GM12878 (cell line): ENCODE measurements at places on chromosomes 3 and 15.

- DNase-seq: no peak
These were observed 28.6 kb upstream of the NDUFB4 start for GRCh38 chr3:120567370-120568201.

DNA sequence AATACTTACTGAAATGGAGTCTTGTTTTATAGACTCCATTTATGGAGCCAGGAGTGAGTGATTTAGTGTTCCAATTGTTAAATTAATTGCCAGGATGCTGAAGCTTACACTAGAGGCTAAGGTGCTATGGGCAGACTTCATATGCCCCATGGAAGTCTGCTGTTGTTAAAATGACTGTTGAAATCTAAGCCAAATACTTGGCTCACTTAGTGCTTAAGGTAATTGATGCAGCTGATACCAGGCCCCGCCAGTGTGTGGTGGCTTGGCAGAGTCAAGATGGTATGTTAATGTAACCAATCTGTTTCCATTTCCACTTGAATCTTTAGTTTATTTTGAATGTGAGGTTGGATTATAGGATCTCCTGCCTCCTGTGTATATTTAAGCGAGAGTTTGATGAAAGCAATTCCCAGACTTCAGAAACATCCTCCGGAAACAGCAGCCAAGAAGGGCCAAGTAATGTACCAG lies 187.1 kb downstream of the ITPR1 start:
- no peak for DNase-seq

GRCh38 chr15:27250223-27250622 lies 279.2 kb downstream of the GABRG3 start:
- no peak for DNase-seq

DNA sequence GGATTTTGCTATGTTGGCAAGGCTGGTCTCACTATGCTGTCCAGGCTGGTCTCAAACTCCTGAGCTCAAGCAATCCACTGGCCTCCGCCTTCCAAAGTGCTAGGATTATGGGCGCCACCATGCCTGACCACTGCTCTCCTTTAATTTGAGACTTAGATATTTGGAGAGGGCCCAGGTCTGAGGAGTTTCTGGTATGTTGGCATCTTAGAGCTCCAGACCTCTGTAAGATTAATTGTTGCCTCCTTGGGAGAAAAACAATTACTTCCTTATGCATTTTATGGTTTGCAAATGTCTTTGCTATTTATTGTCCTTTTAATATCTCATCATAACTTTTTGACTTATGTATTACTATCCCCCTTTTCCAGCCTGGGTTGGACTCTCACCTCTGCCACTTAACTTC lies 2.9 kb downstream of the ZNF774 start:
- no peak for DNase-seq

DNA sequence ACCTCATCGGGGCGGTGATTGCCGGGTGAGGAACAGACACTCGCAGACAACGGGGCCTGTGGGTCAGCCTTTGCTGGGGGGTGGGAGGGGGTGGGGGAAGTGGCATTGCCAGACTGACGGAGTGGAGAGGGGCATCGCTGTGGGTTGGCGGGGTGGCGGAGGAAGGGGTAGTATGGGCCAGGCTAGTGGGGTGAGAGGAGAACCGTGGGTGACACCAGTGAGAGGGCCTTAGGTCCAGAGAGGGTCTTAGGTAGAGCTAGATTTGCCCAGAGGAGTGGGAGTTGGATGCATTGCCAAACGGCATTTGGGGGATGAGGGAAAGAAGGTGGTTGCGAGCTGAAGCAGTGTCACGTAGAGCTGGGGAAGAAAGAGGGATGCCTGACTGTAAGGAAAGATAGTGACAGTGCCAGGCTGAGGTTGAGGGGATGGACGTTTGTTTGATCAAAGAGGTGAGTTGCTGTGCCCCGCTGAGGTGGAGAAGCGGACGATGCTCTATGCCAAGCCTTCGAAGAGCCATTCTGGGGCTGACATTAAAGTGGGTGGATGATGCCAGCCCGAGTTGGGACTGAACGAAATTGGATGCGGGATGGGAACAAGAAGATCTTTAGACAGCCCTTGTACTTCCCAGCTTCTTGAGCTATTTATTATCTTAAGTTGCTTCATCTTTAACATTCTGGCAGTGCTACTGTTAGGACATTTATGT lies 572 bp downstream of the DNAJB11 start:
- DNase-seq: no peak

DNA sequence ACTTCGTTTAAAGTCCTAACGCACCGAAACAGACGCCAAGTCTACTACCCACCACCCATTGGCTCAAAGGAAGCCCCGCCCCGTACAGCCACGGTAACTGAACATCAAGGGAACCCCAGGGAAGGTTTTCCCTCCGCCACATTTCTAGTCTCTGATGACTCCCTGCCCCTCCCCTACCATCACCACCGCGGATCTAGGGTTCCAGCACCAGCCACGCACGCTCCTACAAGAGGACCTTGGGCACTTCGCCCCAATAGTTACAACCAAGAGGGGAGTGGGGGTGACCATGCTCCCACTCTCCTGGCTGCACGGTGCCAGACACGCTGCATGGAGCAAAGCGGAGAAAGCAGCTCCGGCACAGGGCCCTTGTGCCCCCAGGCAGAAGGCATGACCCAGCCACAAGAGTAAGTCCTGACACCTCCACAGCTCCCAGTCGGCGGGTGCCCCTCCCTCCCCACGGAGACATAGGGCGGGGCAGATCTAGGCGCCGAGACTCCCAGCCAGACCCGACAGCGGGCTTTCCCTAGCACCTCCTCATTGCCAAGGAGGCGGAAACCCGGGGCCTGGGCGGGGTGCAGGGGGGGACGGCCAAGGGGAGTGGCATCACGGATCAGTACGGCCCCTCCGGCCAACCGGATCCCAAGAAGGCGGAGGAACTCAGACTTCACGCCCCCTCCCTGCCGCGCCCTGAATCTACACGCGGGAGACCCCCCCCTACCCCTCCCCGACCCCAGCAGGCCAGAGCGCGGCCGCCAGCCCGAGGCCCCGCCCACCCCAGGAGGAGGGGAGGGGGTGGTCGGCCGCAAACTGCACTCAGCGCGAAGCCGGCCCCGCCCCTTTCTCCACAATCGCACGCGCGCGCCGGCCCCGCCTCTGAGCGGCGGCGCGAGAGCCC lies 936 bp downstream of the SIN3A start:
- DNase-seq: peak; percentile 87

DNA sequence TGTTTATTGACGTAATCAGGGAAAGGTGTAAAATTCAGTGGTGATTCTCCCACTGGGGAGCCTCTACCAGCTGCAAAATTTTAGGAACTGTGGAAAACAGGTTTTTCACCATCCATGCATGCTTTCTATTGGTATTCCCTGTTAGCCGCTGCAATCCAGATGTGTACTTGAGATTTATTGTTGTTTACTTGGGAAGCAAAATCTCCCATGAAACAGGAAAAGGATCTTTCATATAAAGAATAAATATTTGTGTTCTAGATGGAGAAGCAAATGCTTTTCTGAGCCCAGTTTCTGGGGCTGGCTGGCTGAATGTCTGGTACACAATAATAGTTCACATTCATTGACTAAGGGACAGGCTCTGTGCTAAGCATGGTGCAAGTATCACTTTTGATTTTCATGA lies 144.6 kb upstream of the RASGRP1 start:
- DNase-seq: no peak

DNA sequence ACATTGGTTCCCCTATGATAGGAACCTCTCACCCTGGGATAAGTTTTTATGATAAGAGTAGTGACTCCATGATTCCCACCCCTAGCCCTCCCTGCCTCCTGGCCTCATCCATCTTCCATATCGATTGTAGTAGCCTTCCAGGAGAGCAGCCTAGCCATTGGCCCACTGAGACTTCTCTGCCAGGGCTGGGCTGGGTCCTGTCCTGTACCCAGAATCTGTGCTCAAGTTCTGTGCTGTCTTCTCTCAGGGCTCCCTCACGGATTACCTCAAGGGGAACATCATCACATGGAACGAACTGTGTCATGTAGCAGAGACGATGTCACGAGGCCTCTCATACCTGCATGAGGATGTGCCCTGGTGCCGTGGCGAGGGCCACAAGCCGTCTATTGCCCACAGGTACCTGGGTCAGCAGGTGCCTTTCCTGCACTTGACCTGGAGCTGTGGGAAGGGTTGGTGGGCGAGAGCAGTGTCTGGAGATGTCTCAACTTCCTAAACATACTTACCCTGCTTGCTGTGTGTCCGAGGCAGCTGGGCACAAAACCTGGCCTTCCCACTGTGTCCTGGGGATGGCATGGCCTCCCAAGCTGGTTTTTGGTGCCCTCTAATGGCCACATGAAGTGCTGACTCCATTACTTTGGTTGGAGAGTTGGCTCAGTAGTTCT lies 16.6 kb upstream of the EXOG start:
- no peak for DNase-seq

DNA sequence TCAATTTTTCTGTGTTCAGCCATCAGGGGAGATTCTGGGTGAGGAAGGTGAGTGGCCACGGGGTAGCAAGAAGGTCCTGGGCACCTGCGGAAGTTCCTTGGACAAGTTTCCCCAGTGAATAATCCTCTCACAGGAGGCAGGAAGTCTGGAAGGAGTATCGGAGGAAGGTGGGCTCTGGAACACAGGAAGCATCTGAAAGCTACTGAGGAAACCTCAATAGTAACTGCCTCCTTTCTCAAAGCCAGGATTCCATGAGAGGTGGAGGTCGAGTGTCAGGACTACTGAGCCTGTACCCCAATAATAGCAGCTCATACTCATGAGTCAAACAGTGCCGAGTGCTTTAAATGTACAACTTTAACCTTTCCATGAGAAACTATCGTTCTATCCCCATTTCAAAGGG lies 110.9 kb downstream of the OXNAD1 start:
- no peak for DNase-seq

DNA sequence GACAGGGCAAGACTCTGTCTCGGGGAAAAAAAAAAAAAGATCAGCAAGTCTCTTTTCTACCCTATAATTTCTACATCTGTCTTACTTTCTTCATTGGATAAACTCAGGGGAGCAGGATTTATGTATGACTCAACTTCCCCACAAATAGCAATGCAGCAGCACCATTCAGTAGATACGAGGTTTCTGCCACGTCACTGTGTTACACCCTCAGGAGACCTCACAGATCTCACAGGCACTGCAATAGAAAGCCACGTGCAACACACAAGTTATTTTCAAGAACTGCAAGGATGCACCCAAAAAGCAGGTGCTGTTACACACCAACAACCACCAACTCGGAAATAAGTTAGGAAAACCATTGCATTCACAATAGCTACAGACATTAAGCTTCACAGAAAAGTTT lies 30.2 kb downstream of the TSPAN3 start:
- DNase-seq: no peak

DNA sequence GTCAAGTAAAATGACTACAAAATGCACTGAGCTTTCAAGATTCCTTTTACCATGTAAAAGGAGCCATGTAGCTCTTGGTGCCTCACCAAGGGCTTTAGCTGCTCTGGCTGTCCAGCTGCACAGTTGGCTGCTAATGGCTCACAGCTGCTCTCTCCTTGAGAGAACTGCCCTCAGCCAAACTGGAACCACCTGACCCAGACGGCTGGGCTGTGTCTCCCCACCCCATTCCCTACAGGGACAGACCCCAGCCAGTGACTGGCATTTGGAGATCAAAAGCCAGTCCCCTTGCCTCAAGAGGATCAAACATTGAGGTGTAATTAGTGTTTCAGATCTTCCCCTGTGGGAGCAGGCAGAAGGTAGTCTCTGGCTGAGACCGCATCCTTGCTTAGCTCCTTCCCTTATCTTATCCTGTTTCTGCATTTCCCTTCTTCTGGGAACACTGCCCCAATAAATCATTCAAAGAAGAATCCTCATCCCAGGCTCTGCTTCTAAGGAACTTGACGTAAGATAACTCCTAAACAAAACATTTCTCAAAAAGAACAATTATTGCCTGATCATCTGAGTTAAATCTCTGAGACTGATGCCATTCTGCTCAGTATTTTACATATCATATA lies 28.6 kb upstream of the UBE2E2 start:
- DNase-seq: no peak

- DNase-seq: no peak
These were observed 28.5 kb downstream of the RORA start for GRCh38 chr15:61200626-61201025.

GRCh38 chr3:190384309-190384756 lies 3.6 kb upstream of the CLDN16 start:
- DNase-seq: peak; percentile 19

- DNase-seq: no peak
These were observed 6.4 kb downstream of the CFAP92 start for GRCh38 chr3:128987302-128988100.

- DNase-seq: no peak
These were observed 15.8 kb upstream of the KCNMB3 start for GRCh38 chr3:179266701-179267211.

DNA sequence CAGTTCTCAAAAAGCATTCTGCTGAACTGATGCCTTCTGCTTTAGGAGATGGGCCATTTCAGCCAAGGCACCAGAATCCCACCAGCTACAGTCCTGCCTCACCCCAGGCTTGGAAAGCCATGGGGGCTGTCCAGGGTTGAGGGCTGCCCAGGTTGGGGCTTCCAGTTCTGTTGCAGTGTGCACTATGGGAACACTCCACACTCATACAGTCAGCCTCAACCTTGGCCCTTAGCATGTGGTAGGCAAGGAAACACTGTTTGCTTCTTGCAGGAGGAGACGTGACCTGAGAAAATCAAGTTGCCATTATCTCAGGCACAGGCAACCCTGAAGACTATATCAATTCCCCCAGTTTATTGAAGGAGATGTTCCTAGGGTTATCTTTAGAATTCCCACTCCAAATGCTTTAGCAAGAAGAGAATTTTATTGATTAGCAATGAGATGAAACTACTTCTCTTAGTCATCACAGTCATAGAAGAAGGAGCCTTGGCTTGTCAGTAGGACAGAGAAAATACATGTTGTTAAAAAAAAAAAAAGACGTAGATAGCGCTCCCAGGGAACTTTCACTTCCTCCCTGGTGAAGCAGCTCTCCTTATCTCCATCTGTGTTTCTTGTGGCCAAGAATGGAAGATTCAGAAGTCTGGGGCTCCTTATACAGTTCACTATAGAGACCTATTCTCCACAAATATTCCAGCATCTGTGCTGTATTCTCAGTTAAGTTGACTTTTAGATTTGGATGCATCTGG lies 38.3 kb upstream of the IL12A start:
- DNase-seq: peak; percentile 19

DNA sequence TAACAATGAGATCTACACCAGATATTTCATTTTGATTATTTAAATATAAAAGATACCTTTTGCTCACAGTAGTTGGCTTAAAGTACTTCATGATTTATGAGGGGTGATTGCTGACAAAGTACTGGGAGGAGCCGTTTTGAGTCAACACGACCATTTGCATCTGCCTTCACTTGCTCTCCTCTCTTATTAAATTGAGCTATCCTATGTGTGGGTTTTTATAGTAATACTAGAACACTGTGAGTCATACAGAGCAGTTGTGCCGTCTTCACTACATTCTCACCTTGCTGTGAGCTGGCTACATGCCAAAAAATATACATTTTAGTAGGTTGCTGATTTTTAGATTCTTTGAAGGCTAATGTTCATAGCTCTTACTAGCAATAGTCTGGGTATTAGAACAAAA lies 161.2 kb downstream of the ALCAM start:
- DNase-seq: no peak

- no peak for DNase-seq
These were observed 61.4 kb upstream of the IMPG2 start for GRCh38 chr3:101381809-101382208.

DNA sequence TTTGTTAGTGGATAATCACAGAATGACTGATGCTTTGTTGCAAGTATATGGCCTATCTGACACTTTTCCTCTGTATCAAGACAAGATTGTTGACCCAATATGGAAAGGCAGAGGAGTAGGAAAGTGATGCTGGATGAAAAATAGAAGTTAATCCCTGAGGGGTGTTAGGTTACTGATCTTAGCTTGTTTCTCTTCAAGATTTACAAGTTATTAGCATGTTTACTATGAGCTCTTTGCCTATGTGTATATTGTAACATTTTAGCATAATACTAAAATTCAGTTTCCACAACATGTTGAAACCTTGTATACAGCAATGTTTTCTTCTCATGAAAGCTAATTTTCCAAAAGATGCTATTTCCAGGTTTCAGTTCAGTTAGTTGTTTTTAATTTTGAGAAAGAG lies 120.4 kb upstream of the CCNL1 start:
- no peak for DNase-seq
